Effector memory CD8-positive, alpha-beta T cell (primary cell): ENCODE measurements at places on chromosomes 6 and 20.

DNA sequence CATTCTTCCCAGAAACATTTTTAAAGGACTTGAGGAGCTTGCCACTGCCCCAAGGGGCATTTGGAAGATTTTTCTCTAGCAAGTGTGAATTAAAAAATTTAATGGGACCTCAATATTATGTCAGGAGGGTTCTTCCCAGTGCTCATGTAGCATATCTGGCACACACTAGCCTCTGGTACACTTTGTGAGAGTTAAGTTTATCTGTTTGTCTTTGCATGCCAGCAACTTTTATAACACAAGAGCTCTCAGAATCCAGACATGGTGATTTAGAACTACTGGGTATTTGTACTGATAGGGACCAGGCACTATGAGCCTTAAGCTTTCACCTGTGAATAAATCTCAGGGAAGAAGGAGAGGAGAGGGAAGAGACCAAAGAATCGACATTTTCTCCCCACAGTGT is 12.9 kb downstream of the SPINT3 start:
- no peak for DNase-seq

DNA sequence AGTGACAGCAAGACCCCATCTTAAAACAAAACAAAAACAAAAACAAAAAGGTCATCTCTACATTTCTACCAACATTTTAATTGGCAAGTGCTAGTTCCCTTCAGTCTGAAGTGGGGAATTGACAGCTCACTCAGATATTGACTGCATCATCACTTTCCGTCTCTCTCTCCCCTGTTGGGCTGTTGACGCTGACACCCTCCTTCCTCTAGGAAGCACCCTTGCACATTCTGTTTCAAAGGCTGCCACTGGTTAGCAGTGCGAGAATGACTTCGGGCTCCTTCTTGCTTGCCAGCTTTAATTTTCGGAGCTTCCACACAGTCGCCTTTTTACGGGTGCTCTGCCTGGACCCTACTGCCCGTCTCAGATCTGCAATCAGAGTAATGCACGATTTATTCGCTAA is 96.6 kb upstream of the INSM1 start:
- DNase-seq = no peak

DNA sequence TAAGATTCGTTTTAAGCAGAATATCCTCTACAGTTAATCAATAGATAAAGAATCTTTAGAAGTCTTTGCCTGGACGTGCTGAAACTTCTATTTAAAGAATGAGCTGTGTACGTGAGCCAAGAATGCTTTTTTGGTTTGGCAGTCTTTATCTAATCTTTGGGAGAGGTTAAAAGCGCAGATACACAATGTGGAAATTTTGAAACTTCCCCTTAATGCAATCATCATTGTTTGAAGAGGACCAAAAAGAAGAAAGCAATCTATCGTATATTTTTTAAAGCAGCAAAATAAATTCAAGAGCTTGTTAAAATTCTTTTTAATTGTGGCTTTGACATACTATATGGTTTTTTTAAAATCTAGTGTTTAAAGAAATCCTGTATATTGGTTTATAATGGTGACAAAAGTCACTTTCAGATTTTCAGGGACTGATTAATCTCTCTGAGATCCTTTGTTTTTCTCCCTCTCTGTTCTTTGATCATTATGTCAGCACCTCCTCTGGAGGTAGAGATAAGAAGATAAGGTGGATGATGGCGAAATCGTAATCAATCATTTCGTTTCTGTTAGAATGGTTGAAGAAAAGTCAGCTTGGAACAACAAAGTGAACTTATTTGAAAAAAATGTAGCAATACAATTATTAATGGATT is 92.1 kb upstream of the FAM184A start:
- no peak for DNase-seq

GRCh38 chr6:127342946-127343808 is at the start of gene ECHDC1:
TSS of gene ECHDC1 (minus strand) at chr6:127343609. CDS start at chr6:127331028, 12,581 bp downstream.
- DNase-seq = peak; percentile 58

GRCh38 chr6:146813554-146813953 is 214.8 kb downstream of the ADGB start:
- DNase-seq = no peak

DNA sequence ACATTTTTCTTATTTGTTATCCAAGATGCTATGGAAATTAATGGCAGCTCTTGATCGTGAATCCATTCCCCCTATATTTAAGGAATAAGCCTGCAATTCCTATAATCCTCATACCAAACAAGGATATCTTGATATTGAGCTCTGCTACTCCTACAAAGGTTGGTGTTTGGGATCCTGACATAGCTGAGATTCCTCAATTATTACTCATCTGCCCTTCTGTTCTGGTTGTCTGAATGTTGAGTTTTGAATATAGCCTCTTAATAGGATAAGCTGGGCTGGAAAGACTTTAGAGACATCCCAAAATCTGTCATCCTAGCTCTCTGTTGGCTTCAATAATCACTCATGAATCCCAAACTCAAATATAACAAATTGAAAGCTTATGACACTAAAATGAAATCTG is 49.9 kb downstream of the CLIC5 start:
- no peak for DNase-seq

DNA sequence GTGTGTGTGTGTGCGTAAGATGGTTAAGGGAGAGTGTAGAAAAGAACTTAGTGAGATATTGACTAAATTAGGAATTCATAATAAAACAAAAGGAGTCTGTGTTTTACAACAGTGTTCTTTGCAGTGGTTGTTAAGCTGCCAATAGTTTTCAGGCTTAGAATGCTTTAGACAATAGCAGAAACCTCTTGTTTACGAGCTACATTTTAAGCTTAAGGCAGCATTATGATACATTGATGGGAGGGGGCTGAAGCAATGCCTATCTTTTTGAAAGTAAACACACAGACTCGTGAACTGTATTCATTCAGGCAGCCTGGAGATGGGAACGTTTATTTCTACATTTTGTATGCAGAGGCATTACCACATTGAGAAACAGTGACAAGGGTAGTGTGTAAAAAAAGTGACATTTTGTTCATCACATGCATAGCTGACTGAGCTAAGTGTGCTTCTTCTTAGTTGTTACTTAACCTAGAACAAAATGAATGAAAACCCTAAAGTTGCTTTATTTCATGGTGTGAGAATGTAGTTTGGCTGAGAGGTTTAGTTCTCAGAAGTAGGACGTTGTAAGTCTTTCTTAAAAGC is 21.2 kb downstream of the CLVS2 start:
- DNase-seq = no peak

GRCh38 chr20:17576215-17576614 is 6.3 kb downstream of the DSTN start:
- DNase-seq = no peak

GRCh38 chr6:138410048-138410735 is 6.2 kb downstream of the HEBP2 start:
- no peak for DNase-seq

DNA sequence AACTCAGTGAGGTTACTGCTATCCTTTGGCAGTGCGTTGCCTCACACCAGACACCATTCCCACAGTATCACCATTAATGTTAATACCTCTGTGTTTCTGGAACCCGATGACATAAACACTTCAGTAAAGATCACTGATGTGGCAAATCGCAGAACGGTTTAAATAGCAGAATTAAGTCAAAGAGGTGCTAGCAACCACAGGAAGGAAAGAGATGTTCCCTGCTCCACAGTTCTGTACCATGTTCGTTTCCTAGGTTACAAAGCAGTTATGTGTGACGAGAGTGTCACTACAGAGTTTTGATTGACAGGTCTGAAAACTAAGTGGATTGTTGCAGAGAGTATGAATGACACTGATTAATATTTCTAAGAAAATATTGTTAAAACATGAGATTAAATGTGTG is 272.3 kb downstream of the KHDRBS2 start:
- no peak for DNase-seq

DNA sequence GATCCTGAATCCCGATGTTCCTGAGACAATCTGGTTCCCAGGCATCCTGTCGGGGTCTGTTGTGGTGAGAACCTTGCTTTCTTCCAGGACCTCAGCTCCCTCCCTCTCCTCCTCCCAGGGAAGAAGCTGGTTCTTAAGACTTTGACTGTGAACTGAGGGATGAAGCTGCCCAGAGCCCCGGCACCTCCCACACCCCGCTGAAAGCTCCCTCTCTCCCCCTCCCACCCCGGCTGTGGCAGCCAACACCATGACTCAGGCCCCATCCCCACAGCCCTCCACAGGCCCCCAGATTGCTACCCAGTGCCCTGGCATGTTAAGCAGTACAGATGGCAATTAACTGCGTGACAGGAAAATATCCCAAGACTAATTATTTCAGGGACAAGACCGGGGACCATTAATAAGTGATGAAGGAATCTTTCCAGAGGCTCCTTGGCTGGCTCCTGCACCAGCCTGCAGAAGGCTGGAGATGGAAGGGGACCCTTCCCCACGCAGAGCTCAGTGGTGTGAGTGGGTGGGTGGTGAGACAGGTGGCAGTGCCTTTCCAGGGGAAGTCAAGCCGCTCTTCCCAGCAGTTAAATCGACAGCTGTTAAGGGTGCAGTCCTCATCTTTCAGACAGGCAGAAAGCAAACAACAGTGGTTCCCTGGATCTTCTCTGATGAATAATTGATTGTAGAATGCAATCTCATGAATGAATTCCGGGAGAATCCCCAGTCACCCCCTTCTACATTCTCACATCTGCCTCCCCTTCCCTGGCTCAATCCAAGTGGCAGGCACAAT is 237.9 kb downstream of the LRFN2 start:
- DNase-seq = no peak

GRCh38 chr6:11248974-11249761 is 16.7 kb upstream of the NEDD9 start:
- DNase-seq = no peak

- no peak for DNase-seq
These were observed 57.2 kb downstream of the RAB44 start for GRCh38 chr6:36754582-36755434.

DNA sequence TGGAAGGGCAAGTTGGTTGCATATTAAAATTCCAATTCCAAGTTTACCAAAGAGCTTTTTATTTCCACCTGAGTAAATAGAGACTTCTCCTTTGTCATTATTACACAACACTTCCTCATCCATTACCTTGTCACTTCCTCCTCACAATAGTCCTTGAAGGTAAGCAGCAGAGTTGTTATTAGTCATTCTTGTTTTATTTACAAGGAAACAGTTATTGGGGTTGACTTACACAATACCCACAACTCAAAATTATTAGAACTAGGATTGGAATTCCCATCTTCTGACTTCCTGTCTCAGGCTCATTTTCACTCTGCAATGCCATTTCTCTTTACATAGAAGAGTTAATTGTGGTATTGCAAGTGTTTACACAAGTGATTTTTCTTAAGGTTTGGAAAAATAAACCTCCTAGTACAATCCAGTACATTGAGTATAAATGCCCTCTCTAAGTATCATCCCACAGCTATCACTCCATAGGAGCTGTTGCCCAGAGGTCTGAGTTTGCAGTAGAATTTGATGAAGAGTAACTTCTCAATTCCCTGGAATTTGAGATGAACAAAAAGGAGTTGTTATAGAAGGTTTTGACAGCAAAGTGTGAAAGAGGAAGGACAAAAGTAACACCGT is 28.9 kb upstream of the MTRF1L start:
- DNase-seq = no peak

- no peak for DNase-seq
These were observed 202.4 kb downstream of the CDH26 start for GRCh38 chr20:60160451-60161145.

GRCh38 chr6:94362061-94362864 is 942.9 kb upstream of the EPHA7 start:
- DNase-seq = no peak

DNA sequence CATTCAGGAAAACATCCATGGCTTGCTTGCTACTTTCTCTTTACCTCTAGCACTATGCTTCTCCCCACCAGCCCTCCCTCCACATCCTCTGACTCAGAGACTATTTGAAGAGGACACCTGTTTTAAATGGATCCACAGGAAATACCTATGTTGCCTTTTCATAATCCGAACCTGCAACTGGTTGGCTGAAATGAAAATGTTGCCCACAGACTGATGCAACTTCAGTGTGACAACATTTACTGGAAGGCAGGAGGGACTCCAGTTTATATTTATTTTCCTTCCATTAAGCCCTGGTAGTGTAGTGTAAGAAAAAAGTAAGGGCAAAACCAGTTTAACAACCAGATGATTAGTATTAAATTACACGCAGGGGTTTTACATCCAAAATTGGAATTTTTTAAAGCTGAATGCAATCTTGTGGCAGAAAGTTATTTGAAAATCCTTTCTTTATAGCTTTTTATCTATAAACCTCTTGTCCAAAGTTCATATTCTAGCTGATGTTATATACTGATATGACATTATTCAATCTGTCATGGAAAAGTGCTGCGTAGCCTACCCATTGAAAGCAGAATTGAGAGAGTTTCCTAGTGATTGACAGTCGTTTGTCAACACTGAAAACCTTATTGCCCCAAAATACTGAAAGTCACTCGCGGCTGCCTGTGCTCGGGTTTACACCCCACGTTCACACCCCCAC is 881 bp upstream of the AIG1 start:
- DNase-seq = no peak

- DNase-seq = no peak
These were observed 356 bp downstream of the BYSL start for GRCh38 chr6:41921712-41921998.

- DNase-seq = no peak
These were observed 280.2 kb downstream of the COL12A1 start for GRCh38 chr6:74925683-74926082.

- DNase-seq = no peak
These were observed 279.1 kb downstream of the PRL start for GRCh38 chr6:22017766-22018165.

DNA sequence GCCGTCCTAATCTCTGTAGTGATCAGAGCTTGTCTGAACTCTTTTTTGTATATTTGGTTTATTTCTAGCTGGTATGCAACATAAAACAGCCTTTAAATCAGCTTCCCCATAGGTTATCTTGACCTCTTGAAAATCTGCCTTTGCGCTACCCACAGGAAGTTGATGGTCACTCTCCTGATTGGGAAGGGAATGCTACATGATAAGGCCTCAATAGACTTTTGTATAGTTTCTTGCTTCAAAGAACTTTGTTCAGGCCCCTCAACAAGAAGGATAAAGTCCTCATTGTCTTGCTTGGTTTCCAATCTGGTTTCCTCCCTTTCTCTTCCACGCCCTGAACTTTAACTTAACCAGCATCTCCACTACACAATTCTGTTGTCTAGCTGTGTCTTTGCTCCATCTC is 95.4 kb upstream of the TENT5A start:
- DNase-seq = no peak
